ENCODE measurements at places on chromosomes 7 and 10.

DNA sequence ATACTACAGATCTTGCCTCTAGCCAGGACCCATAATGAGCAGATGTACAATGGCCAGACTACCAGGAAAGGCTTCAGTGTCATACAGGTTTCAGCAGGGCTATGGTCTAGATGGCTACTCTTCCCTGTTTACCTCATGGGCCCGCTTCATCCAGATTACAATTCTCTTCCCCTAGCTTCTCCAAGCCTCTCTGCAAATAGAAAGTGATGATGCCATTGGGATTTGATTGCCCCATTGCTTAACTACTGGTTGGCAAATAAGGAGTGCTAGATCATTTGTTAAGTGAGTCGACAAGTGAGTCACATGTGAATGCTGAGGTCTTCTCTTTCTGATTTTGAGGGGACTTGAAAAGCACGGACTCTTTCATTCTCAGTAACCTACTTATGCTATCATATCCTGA is 361.5 kb upstream of the LRRTM3 start:
- DNase-seq, result no peak

DNA sequence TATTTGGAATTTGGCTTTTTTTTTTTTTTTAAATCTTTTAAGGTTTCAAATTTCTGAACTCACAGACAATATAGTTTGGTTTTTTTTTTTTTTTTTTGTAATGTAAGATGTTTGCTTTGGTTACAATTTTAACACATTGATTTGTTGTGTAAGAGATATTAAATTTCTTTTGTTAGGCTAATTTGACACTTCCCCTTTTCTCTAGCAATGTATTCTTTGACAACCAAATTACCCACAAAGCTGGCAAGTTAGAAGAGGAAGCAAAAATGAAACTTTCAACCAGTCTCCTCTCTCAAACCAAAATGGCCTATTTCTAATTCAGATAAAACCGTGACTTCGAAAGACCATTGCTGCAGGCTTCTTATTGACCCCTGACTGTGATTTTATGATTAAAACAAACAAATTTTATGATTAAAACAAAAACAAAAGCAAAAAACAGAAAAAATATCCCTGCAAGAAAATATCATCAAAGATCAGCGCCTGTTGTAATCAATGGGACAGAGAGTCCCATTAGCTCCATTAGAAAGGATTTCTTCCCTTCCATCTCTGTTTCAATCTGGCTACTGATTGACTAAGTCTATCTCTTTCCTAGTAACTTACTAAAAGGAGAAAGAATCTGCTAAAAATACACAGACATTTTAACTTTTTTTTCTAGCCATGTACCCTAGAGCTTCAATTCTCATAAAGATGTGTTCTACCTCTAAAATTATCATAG is 489.2 kb downstream of the MDFIC start:
- DNase-seq, result no peak

- no peak for DNase-seq
Measured at GRCh38 chr7:66664590-66665293, 36.1 kb downstream of the KCTD7 start.

- DNase-seq, result no peak
Measured at GRCh38 chr7:88377434-88377833, 70.7 kb upstream of the STEAP4 start.

- DNase-seq, result no peak
Measured at GRCh38 chr10:24911029-24911428, 41.4 kb downstream of the PRTFDC1 start.
